ENCODE measurements at places on chromosomes 16 and 17. TPM values are rescaled to one million over a fixed set of nuclear protein-coding genes. Genes with fewer than 3 reads are reported as not detected.
A peak's percentile ranks its signal among the peaks of the same experiment; 100 is the strongest.

DNA sequence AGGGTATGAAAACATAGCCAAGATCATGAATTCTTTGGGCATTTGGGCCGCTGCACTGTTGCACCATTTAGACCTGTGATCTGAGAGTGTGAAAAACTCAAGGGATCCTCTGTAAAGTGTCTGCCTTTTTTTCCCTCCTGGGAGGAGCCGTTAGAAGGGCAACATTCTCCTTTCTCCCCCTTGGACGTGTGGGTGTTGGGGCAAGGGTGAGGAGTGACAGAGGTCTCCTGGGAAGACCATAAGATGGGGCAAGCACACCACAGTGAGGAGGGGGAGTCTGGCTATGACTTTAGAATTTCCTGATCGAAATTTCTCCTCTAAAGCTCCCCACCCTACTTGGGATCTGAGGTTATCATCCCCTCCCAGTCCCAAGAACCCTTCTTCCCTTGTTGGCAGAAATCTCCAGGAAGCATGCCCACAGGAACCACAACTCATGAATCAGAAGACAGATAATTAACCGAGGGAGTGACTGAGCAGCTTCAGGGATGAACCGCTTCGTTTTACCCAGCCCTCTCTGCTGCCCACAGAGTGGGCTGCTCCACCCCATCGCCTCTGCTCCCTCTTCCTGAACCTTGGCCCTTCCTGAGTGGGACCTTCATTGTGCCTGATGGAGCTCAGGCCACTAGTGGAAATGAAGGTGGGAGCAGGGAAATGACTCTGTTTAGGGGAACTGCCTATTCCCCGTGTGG lies 4.2 kb downstream of the ITGB3 start:
- DNase-seq, result no peak
- H3K27me3 ChIP-seq, result peaks cover 64% of the 10 kb centered on the region
- H3K4me1 ChIP-seq, result peaks cover 38% of the 10 kb centered on the region
- no peak overlapping the region for H3K27ac ChIP-seq

- H3K36me3 ChIP-seq, result peaks cover 22% of the 10 kb centered on the region
- DNase-seq, result no peak
- H3K4me3 ChIP-seq, result peak overlapping the region; percentile 83
Observed at GRCh38 chr17:81551458-81552243, 502 bp downstream of the FAAP100 start.

KRT31 gene
- not detected for total RNA-seq

DNA sequence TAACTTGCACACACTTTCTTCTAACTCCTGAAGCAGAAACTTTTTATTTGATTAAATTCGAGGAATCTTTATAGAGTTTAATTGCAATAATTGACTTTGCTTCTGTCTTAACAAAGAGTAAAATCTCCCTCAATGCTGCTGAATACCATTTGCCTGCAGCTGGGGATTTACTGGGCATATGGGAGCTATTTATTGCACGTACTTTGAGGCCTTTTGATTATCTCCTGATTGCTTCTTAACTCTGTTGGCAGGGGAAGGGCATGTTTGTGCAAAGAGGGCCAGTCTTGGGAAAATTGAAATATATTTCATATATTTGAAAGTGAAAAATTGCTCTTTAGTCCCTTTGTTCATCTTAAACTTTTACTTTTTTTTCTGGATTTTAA lies 156.8 kb upstream of the CHMP6 start:
- no peaks in the 10 kb centered on the region for H3K27me3 ChIP-seq
- H3K4me1 ChIP-seq, result peaks cover 57% of the 10 kb centered on the region
- DNase-seq, result no peak
- no peak overlapping the region for H3K4me3 ChIP-seq
- peaks cover 48% of the 10 kb centered on the region for H3K36me3 ChIP-seq
- H3K27ac ChIP-seq, result no peak overlapping the region

KCNJ12 gene
- not detected for total RNA-seq

MARVELD3 gene
- not detected for total RNA-seq

DNA sequence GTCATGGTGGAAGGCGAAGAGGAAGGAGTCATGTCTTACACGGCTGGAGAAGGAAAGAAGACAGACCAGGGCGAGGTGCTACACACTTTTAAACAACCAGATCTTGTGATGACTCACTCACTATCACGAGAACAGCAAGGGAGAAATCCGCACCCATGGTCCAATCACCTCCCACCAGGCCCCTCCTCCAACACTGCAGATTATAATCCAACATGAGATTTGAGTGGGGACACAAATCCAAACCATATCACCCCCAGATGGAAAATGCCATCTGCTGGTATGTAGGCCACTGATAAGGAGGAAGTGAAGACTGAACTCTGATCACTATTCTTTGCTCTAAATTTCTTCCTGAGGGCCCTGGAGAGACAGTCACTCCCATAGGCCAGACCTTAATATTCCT lies 7.5 kb upstream of the ITGAX start:
- peaks cover 63% of the 10 kb centered on the region for H3K4me1 ChIP-seq
- H3K27me3 ChIP-seq, result peaks cover 7% of the 10 kb centered on the region
- DNase-seq, result no peak
- H3K36me3 ChIP-seq, result peaks cover 4% of the 10 kb centered on the region
- no peak overlapping the region for H3K4me3 ChIP-seq
- H3K27ac ChIP-seq, result peak overlapping the region; percentile 41

SEPTIN12 gene
- total RNA-seq, result not detected

- no peak overlapping the region for H3K27ac ChIP-seq
- no peak overlapping the region for H3K4me3 ChIP-seq
- H3K36me3 ChIP-seq, result no peaks in the 10 kb centered on the region
- H3K27me3 ChIP-seq, result peaks cover 33% of the 10 kb centered on the region
Observed at GRCh38 chr17:50217591-50217990, 16.2 kb upstream of the COL1A1 start.

DNA sequence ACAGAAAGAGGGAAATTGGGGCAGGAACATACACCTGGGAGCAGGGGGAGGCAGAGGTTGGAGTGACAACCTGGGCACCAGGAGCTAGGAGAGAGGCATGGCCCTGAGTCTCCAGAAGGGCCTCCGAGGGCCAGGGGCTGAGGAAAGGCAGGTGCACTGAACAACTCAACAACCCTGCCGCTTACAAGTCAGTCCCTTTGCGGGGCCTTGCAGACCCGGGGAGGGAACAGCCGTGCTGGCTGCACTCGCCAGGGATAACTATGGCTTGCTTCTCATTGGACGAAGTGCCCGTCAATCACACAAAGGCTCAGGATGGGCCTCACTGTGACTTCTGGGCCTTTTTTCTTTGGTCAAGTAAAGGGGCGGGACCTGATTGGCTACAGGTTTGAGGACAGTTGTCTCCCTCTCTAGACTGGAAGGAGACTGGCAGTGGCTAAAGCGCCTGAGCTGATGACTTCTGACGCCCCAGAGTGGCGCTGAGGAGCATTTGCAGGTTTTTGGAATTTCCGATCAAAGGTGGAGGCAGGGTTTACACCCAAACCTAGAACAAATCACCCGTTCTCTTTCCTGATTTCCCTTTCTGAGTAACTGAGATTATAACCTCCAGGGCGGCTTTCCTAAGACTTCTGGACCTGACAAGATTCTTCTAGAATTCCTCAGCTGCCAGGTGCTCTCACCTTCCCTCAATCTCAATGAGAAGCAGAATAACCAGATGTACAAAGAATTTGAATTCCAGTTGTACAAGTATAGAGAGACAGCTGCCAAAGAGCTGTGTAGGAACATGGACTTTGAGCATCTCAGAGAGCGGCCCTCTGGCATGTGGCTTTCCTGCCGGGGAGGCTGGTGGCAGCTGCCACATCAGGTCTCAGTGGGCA lies 27.6 kb upstream of the ST6GALNAC2 start:
- no peak for DNase-seq
- H3K4me3 ChIP-seq, result no peak overlapping the region
- H3K27ac ChIP-seq, result peak overlapping the region; percentile 22
- peaks cover 7% of the 10 kb centered on the region for H3K4me1 ChIP-seq
- no peaks in the 10 kb centered on the region for H3K36me3 ChIP-seq
- H3K27me3 ChIP-seq, result peaks cover 2% of the 10 kb centered on the region

DNAI2 gene
- total RNA-seq, result 0.52 TPM

DNA sequence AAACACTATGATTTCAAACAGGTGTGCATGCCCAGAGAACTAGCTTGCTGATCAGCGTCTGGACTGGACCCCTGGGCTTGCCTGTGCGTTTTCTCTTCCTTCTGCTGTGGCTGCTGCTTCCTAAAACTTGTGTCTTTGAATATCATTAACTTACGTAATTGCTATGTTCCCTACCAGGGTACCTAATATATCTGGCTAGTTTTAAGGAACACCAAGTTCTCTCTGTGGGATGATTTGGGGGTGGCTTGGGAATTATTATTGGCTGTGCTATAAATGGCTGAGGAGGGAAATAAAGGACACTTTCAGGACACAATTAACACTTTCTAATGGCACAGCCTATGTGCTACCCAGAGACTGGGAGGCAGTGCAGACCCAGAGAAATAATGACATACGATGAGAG lies 606.0 kb upstream of the RBFOX1 start:
- no peak overlapping the region for H3K27ac ChIP-seq
- H3K36me3 ChIP-seq, result no peaks in the 10 kb centered on the region
- DNase-seq, result no peak
- no peaks in the 10 kb centered on the region for H3K4me1 ChIP-seq
- no peak overlapping the region for H3K4me3 ChIP-seq

GRCh38 chr17:17514993-17515933 lies 19.1 kb upstream of the RASD1 start:
- no peaks in the 10 kb centered on the region for H3K36me3 ChIP-seq
- no peak overlapping the region for H3K4me3 ChIP-seq
- H3K27ac ChIP-seq, result no peak overlapping the region
- peaks cover 12% of the 10 kb centered on the region for H3K4me1 ChIP-seq

DNA sequence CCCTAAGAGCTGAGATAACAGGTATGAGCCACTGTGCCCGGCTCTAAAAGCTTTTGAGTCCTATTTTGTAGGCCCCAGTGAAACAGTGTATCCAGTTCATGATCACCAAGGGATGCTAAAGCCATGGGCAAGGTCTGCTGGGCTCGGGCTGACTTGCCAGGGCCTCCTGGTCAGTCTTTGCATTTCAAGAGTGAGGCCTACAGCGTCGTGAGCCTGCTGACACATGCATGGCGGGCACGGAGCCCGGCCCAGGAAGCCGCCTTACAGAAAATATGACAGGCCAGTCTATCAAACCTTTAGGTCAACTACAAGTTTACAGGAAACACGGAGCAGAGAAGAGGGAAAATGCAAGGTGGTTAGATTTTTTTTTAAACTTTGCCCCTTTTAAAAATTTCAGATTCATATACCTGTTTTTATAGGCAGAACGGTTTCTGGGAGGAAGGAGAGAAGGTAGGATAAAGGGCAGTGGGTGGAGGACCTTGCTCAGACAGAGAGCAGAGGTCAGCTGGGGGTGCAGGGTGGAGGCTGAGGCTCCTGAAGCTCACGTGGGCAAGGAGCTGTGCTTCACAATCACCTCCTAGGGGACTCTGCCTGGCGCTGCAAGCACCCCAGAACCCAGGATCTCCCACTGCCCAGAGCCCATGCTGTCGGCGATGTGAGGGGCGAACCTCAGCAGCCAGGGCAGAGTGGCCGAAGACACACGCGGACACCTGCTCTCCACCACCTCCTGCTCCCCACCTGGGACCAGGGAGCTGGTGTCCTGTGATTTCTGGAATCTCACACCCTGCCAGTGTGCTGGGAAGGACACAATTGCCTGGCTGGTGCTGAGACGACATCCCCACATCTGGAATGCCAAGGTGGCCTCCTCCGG lies 21.3 kb downstream of the C16orf95 start:
- H3K4me3 ChIP-seq, result no peak overlapping the region
- peaks cover 8% of the 10 kb centered on the region for H3K36me3 ChIP-seq
- H3K4me1 ChIP-seq, result peaks cover 3% of the 10 kb centered on the region
- no peaks in the 10 kb centered on the region for H3K27me3 ChIP-seq

- no peak overlapping the region for H3K4me3 ChIP-seq
- DNase-seq, result no peak
- peaks cover 6% of the 10 kb centered on the region for H3K4me1 ChIP-seq
- no peaks in the 10 kb centered on the region for H3K27me3 ChIP-seq
- H3K36me3 ChIP-seq, result peaks cover 45% of the 10 kb centered on the region
Observed at GRCh38 chr17:37274461-37274860, 101.3 kb upstream of the C17orf78 start.

DNA sequence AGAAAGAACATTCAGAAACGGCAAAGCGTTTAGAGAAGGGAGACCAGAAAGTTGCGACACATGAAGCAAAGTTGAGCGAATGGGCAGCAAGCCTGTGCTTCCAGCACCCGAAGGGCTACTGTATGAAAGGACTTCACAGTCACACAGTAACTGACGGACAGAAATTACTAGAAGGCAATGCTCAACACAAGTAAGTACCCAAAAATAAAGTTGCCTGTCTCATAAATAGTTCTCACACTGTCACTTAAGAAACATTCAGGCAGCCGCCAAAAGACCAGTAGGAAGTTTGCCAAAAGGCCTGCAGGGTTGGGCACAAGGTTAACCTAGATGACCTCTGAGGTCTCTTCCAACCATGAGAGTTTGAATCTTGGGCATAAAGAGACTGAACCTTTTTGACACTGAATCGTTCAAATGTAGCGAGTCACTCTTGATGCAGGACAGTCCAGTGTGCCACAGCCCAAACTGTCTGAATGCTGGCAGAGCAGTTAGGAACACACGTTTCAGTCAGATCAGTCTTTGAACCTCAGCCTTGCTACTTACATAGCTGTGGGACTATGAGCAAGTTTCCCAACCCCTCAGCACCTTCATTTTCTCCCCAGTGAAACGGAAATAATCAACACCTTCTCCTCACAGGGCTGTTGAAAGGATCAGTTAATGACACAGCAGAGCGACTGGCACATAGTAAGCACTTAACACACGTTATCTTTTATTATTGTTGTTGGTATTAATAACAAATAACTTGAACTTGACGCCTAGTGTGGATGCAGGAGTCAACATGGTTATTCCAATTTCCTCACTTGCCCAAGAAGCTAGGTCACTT lies 10.4 kb downstream of the NCBP3 start:
- H3K27ac ChIP-seq, result no peak overlapping the region
- H3K27me3 ChIP-seq, result no peaks in the 10 kb centered on the region
- no peak for DNase-seq

ABCA10 gene
- 0.32 TPM for total RNA-seq

DNA sequence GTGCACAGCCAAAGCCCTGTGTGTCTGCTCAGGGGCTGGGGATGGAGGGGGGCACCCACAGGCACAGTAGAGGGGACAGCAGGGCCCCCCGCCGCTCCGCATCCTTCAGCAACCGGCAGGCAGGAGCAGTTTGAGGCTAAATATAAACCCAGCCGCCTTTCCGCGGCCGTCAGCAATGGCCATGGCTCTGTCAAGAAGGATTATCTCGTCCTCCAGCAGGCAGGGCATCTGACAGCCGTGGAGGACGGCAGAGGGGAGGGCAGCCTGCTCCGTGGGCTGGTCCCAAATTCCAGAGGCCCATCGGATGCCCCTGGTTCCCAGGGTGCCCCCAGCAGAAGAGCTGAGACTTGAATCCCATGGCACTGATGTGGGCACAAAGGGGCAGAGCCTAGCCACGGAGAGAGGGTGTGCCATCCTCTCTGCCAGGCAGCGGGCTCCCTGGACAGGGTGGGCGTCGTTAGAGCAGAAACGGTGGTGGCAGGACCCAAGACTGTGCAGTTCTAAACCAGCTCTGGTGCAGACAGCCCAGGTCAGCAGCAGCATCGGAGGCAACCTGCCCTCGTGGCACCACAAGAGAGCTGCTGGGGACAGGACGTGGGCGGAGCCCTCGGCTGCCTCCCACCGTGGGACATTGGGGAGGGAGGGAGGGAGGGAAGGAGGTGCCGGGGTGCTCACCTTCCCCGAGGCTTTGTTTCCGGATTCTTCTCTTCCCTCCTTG lies 198.8 kb upstream of the CIBAR2 start:
- H3K36me3 ChIP-seq, result no peaks in the 10 kb centered on the region
- peak overlapping the region; percentile 53 for H3K4me3 ChIP-seq
- H3K27me3 ChIP-seq, result no peaks in the 10 kb centered on the region
- peaks cover 57% of the 10 kb centered on the region for H3K4me1 ChIP-seq
- peak; percentile 75 for DNase-seq
- H3K27ac ChIP-seq, result peak overlapping the region; percentile 76

NUDT21 gene
- total RNA-seq, result 237 TPM

Measured in activated CD8-positive, alpha-beta T cell treated with anti-CD3 and anti-CD28 coated beads, Interleukin-2, amount 10 ng/mL, durations not matched to agents 7 days and 5 days (primary cell).